NK-92 treated with Interleukin-12 subunit alpha and Interleukin-12 subunit beta, amount 100 ng/mL, for 24 hours (cell line): ENCODE measurements at places on chromosomes 7 and 10.

DNA sequence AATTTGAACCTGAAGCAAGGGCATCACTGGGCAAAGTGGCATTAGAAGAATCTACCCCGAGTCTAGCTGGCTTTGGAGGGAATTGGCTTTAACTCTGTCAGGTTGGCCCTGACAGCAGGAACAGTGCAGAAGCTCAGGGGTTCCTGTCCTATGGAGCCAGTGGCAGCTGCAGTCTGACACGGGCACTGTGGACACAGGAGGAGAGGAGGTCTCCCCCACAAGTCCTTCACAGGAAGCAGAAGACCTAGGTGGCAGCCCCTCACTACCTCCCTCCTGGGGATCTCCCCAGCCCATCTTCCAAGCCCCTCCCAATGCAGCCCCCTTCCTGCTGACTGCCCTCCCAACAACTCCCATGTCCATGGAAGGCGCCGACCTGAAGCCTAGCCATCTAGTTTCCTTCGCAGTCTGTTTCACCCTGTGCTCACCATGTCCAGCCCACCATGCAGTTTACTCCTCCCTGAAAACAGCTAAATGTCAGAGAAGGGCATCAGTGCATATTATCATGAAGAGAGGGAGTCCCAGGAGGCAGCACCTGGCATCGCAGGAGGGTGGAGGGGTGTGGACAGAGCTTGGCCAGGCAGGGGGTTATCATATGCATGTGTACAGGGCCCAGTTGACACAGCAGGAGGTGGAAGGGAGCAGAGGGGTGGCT lies 17.9 kb upstream of the GDF10 start:
- DNase-seq: no peak

DNA sequence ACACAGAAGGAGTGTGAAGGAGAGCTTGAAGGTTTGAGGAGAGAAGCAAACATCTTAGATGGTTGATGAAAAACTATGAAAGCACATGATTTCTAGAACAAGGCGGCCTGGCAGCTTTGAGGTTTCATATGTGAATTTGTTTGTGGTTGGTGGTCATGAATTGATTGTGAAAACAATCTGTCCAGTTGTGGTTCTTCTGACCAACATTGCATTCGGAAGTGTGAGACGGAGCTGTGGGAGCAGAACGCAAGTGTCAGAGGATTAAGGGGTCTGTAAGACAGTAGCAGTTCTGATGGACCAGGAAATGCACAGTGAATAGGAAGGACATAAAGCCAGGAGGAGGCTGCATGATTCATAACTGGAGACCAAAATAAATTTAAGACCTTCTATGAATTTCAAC lies 594.6 kb downstream of the NXPH1 start:
- DNase-seq: no peak

GRCh38 chr7:28112012-28112411 lies 68.6 kb downstream of the JAZF1 start:
- no peak for DNase-seq

DNA sequence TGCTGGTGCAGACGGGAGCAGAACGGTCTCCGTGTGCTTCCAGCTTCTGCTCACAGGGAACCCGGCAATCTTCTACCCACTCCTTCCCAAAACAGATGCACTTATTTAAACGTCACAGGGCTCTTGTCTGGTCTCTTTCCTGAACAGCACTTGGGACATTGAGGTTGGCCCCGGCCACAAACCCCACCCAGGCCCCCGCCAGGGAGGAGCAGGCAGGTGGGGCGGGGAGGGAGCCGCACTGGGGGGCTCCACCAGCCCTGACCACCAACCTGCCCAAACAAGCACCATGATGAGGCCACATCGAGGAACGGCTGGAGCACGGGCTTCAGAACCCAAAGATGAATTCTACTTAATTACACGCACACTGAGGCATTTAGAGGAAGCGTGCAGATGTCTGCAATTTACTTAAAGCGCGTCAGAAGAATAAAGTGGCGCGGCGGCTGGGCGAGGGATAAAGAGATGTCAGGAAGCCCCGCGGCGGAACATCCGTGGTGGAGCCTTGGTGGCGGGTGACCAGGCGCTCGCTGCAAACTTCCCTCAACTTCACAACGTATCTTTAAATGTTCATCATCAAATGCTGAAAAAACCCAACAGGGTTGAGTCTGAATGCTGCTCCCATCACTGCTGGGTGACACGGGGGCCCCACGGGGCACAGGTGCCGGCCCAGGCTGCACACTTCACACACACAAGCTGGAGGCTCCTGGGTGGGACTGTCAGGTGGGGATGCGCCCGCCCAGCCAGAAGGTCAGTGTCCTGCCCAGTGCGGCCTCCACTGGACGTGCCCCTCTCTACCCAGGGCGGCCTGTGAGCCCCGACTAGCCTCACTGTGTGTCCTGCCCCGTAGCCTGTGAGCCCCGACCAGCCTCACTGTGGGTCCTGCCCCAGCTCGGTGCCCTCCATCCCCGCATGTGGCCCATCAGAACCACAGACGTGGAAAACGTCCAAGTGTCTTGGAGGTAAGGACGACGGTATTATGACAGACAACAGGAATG lies 279.2 kb downstream of the MAD1L1 start:
- DNase-seq: no peak

GRCh38 chr7:130951303-130951975 lies 217.4 kb upstream of the KLF14 start:
- no peak for DNase-seq

GRCh38 chr7:14507617-14508016 lies 394.9 kb downstream of the DGKB start:
- DNase-seq: no peak

DNA sequence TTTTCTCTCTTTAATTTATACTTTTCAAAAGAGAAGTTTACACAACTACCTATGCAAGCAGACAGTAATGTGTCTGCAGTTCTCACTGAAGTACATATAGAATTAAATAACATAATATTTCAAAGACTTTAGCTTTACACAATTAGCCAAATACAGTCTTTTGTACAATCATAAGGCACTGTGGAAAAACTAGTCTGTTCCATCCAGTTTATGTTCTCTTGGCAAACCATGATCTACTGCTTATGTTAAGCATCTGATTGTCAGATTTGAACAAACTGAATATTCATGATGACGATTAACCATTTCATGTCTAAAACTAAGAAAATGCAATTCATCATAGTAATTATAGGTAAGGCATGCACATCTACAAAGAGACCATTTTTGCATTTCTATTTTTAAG lies 842 bp downstream of the SEMA3A start:
- DNase-seq: no peak

DNA sequence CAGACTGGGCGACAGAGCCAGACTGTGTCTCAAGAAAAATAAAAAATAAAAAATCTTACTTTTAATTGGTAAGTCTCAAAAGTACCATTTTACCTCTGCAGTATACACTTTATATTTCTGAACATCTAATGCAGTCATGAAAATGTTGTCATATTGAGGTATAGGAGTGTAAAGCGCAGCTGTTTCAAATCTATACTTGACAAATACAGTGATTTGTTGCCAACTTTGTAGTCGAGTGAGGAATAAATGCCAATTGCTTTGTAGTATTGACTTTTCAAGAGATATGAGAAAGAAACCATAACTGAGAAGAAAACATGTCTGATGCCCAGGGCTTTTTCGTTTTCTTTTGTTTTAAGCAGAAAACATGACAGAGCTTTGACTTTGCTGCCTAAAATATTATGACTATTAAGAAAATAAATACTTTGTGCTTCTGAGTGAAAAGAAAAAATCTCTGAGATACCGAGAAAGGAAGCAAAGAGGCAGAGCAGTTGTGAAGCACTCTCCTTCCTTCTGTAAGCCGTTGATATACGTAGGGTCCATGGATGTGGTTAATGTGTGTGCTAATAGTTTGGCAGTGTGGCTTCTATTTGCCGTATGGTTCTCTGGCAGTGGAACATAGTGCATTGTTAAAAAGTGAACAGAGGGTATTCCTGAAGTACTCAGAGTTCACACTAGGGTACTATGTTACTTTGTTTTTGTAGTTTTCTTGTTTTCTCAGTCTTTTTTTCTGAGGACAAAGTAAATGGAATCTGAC lies 38.2 kb downstream of the AVL9 start:
- no peak for DNase-seq

- no peak for DNase-seq
Observed at GRCh38 chr7:14673202-14673601, 229.3 kb downstream of the DGKB start.

DNA sequence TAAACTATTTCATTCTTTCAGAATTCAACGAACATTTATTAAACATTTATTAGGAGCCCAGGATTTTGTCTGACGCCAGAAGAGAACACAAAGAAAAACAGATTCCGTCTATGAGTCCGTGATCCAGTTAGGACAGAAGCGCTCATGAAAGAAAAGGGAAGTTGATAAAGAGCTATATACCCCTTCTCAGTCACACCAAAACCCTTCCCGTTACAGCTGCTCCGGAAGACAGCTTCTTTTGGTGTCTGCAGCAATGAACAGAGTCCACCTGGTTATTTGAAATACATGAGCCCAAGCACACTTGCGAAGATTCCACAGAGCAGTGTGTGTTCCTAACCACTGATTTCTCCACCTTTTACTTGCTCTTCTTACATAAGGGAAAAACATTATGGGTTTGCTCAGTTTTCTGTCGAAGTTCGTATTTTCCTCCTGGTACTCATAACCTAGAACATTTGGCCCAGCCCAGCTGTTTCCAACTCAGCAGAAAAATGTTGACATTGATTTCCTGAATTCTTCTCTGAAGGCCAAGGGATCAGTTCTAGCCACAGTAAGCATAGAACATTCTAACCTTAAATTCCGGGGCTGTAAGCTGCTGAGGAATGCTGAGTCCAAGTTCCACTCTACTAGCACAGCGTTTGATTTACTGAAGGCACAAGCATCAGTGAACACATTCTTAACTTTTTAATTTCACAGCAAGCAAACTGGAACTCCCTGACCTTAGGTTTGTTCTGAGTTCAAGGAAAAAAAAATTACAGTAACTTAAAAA lies 206.5 kb downstream of the SORCS1 start:
- DNase-seq: no peak

DNA sequence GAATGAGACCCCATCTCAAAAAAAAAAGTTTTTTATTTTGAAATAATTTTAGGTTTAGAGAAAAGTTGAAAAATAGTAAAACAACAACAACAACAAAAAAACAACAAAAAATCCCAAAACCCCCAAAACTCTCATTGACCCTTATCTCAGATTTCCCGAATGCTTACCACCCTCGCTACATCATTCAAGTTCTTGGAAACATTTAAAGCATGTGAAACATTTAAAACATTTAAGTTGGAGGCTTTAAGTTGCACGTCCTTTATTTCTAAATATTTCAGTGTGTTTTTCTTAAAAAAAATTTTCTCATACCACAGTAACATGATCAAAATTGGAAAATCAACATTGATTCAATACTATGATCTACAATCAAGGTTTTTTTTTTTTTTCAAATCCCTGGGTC lies 382 bp upstream of the ARMS2 start:
- DNase-seq: no peak

- no peak for DNase-seq
Observed at GRCh38 chr7:57789130-57789529, 339.2 kb downstream of the ZNF716 start.

- DNase-seq: no peak
Observed at GRCh38 chr10:35320341-35320740, 16.0 kb upstream of the CCNY start.

GRCh38 chr7:142771353-142771723 lies 568 bp downstream of the PRSS2 start:
- DNase-seq: no peak
